ENCODE measurements at places on chromosomes 3 and 15.

DNA sequence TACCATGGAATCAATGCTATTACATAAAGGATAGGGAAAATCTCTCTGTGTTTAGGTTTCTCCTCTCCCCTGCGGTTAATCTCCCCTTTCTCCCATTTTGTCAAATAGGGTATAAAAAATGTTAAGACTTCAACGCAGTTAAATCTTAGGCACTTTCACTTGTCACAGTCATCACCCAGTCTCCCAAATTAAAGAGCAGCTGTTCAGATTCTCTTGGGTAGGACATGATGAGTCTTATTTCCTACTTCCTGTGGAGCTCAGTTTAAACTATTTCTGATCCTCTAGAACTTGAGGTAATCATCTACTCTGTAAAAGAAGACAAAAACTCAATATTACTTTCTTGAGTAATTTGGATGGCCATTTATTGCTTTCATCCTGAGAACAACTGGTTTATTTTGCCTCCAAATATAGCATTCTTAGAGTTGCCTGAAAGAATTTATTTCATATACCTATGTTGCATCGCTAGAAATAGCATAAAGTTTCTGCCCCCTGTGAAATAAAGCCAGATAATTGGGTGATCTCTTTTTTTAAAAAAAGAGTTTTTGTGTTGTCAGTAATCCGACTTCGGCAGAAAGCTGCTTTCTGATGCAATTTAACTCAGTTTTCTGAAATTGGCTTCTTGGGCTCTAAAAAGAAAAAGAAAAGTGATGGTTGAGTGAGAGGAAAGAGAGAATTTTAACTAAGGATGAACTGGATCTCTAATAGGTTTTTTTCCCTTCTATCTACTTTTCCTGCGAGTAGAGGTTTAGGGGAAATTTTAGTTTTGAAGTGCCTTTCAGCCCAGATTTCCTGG is 20.7 kb downstream of the RAP2B start:
- no peak for DNase-seq

GRCh38 chr3:153469162-153469561 is 307.1 kb downstream of the RAP2B start:
- DNase-seq, result no peak

GRCh38 chr15:42876224-42876623 is 44.4 kb downstream of the TTBK2 start:
- DNase-seq, result no peak

DNA sequence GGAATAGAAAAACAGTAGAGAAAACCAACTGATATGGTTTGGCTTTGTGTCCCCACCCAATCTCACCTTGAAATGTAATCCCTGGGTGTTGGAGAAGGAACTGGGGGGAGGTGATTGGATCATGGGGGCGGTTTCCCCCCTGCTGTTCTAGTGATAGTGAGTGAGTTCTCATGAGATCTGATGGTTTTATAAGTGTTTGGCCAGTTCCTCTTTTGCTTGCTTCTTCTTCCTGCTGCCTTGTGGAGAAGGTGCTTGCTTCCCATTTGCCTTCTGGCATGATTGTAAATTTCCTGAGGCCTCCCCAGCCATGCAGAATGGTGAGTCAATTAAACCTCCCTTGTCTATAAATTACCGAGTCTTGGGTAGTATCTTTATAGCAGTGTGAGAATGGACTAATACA is 48.4 kb downstream of the EOMES start:
- peak; percentile 27 for DNase-seq

- DNase-seq, result no peak
These were observed 347.0 kb upstream of the LMCD1 start for GRCh38 chr3:8154617-8155016.
